ENCODE measurements at places on chromosomes 16 and 17. TPM values are rescaled to one million over a fixed set of nuclear protein-coding genes. Genes with fewer than 3 reads are reported as not detected.

DNA sequence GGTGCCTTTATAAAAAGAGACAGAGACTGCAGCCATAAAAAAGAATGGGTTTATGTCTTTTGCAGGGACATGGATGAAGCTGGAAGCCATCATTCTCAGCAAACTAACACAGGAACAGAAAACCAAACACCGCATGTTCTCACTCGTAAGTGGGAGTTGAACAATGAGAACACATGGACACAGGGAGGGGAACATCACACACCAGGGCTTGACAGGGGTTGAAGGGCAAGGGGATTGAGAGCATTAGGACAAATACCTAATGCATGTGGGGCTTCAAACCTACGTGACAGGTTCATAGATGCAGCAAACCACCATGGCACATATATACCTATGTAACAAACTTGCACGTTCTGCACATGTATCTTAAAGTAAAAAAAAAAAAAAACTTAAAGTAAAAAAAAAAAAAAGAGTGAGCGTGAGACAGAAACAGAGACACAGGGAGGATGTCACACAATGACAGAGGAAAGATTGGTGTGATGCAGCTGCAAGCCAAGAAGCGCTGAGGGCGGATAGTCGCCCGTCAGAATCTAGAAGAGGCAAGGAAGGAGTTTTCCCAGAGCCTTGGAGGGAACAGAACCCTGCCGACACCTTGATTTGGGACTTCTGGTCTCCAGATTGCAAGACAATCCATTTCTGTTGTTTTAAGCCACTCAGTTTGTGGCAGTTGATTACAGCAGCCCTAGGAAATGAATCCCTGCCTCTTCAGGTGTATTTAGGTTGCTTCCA is 27.4 kb upstream of the TNS4 start:
- no peak for DNase-seq

GRCh38 chr16:80954985-80955384 is 51.7 kb downstream of the CMC2 start:
- no peak for DNase-seq

- no peak for DNase-seq
These were observed 91.1 kb downstream of the RPA1 start for GRCh38 chr17:1920948-1921351.

ANTKMT gene
- total RNA-seq, result 18.7 TPM

DNA sequence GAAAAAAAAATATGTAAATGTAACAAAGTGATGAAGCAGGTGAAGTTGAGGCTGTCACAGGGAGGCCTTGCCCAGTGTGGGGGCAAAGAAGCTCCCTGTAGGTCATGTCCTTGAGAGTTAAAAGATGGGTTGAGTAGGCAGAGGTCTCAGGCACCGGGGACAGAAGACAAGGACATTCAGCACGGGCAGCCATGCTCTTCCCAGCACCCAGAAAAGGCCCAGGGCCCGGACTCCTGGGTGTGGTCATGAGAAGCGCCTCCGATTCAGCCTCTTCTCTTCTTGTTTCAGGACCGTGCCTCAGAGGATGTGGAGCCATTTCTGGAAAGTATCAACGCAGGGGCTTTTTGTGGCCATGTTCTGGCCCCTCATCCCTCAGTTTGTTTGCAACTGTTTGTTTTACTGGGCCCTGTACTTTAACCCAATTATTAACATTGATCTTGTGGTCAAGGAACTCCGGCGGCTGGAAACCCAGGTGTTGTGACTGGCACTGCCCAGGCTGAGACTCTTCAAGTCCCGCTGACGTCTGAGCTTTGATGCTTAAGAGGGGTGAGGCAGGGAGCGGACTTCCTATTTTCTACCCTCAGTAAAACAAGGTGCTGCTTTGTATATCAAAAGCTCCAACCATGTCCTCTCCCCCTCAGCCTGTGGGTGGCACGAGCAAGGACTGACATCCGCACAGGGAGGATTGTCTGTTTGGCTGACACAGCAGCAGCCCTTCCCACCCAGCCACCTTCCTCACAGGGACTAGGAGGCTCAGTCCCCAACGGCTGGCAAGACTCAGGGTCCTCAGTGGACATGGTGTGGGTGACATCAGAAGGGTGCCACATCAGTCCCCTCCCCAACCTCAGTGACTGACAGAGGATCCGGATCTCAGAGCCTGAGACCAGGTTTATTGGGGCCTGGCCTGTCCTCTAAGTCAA is 26.5 kb downstream of the PLA2G10 start:
- DNase-seq, result no peak

DNA sequence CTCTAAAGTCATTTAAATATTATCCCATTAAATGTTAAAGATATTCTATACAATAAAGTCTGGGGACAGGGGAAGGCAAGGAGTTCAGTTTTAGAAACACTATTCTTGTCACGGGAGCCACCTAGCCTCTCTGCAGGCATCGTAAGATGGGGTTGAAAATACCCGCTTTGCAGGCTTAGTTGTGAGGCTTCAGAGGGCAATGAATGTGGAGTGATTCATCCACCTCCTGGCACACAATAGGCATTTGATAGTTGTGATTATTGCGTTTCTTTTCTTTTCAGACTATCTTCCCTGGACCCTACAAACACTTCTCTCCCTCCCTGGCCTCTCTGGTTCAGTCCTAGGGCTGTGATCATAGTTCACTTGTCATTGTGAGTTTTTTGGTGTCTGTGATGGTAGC is 19.6 kb downstream of the GLP2R start:
- no peak for DNase-seq

- DNase-seq, result no peak
These were observed 9.9 kb downstream of the TBC1D16 start for GRCh38 chr17:80025796-80026195.

GRCh38 chr16:31404353-31405064 is 11.4 kb downstream of the ITGAD start:
- peak; percentile 76 for DNase-seq

SALL1 gene
- total RNA-seq, result not detected

GRCh38 chr17:29710891-29711418 is 88.2 kb upstream of the CORO6 start:
- DNase-seq, result no peak

DNA sequence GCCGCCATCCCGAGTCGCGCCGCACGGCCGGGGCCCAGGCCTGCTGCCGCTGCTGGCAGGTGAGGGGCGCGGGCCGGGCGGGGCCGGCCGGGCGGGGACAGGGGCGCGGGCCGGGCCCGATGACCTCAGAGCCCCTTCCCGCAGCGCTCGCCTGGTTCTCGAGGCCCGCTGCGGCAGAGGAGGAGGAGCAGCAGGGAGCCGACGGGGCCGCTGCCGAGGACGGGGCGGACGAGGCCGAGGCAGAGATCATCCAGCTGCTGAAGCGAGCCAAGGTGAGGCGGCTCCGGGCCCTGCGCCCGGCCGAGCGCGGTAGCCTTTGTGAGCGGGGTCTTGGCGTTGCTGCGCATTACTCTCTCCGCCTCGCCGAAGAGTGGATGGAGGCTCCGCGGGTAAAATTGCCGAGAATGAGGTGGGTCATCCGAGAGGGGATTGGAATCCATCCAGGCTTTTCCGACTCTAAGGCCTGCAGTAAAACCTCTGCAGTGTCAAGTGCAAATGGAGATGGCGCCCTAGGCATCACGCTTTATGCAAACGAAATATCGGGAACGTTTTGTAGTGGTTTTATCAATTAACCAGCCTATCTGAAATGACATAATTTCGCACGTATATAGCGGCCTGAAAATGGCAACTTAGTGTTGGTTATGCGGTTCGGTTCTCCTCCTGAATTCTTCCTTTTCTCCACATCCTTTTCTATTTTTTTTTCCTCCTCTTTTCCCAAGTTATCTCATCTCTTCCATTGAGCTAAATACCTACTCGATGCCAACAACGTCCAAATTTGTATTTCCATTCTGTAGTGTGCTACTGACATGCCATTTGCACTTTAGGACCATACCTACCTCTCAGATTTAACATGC is 577 bp downstream of the TTC19 start:
- DNase-seq, result peak; percentile 13

DNA sequence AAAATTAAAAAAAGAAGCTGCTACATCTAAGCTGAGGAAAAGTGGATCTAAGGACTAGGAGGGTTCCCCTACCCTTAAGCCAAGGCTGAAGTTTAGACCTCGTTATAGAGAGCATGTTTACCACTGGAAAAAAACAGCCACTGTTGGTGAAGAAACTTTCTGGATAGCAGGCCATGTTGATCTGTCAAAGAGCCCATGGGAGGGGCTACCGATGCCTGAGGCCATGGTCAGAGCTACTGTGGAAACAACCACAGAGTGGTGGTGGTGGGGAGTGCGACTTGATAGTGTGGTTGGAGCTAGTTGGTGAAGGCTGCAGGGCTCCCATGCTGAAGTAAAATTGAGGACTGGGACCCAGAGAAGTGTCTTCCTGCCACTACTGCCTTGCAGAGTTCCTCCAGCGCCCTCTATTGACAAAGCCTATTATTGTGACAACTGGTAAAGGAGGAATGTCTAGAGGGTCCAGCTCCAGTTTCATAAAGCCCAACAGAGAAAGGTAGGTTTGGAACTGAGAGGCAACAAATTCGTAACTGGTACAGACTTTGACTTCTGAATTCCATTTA is 12.7 kb upstream of the FAM20A start:
- DNase-seq, result peak; percentile 95

MAF gene
- total RNA-seq, result 10.0 TPM

OTOP2 gene
- total RNA-seq, result not detected

GRCh38 chr16:14608111-14608566 is 21.9 kb downstream of the PARN start:
- no peak for DNase-seq

- DNase-seq, result no peak
These were observed 92.6 kb downstream of the DNAH17 start for GRCh38 chr17:78484271-78485246.

- DNase-seq, result no peak
These were observed 8.6 kb upstream of the METTL9 start for GRCh38 chr16:21590796-21591195.

DNAH2 gene
- total RNA-seq, result not detected

RPUSD1 gene
- 36.9 TPM for total RNA-seq

VKORC1 gene
- total RNA-seq, result 206 TPM

DNA sequence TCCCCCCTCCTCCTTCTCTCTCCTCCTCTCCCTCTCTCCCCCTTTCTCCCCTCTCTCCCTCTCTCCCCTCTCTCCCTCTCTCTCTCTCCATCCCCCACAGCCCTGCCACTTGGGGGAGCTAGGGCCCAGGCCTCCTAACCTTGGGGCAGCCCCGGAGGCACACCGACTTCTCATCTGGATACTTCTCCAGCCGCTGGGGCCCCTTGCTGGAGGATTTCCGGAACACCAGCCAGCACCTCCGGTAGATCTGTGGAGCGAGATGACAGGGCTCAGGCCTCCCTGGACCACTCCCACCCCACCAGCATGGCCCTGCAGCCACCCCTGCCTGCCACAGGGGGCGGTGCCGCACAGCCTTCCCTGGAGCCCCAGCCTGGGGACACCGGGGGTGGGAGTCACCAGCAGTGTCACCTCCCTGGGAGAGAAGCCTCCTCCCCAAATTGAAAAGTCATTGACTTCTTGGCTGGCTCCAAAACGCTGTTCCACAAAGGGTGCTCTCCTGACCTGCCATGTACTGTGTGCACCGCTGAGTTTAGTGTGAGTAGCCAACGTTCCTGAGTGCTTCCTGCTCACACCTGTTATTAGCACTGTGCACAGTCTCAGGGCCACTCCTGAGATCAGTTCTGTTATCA is 10.5 kb downstream of the DOK4 start:
- peak; percentile 50 for DNase-seq

GRCh38 chr17:58326609-58327362 is 1.8 kb downstream of the TSPOAP1 start:
- no peak for DNase-seq

DNA sequence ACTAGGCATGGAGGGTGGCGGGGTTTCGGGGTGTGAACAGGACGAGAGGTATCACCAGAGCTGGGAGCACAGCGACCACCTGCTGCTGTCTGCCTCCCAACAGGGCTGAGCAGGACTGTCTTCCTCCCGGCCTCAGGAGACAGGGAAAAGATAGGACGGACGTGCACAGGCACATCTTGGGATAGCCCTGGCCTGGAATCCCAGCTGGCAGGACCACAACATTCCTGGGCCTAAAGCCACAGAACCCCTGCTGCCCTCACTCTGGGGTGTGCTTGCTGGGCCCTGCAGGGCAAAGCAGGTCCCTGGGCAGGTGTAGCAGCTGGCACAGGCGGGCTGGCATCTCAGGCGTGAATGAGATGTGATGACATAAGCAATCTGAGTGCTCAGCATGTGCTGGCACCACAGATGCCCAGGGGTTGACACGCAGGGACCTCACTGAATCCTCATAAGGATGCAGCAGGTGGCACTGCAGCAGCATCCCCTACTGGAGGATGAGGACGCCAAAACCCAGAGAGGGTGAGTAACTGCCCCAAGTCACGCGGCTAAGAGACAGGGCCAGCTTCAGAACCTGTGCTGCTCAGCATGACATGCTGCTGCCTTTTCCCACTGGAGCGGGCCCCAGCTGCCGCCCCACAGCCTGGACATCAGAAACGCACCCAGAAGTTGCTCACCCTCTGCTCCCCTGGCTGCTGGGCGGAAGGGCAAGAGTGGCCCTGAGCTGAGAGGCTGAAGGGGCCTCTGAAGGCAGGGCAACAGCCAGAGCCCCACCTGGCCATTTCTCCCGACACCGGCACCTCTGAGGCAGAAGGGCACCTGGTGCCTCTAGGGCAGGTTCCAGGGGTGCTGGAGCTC is 7.1 kb downstream of the CORO7 start:
- DNase-seq, result no peak

SLC13A5 gene
- total RNA-seq, result not detected

GRCh38 chr16:70151941-70152509 is 21.6 kb upstream of the CLEC18C start:
- no peak for DNase-seq

HOXB2 gene
- total RNA-seq, result not detected

ADPRM gene
- 13.4 TPM for total RNA-seq

DNA sequence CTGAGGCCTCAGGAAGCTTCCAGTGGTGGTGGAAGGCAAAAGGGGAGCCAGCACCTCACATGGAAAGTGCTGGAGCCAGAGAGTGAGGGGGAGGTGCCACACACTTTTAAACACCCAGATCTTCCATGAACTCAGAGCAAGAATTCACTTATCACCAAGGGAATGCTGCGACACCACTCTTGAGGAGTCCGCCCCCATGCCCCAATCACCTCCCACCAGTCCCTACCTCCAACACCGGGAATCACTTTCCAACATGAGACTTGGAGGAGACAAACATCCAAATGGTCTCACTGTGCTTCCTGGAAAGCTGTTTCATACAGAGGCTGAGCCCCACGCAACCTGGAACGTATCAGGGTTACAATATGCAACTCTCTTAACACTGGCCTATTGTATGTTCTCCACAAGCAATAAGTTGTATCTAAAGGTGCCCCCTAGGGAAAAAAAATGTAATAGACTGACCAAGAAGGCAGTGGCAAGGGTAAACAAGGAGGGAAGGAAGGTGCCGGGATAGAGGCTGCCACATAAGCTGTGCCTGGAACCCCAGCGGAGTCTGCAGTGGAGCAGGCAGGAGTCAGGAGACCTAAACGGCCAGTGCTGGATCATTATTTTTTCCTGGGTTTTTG is 106.7 kb upstream of the FOXF1 start:
- DNase-seq, result peak; percentile 36

BTBD17 gene
- total RNA-seq, result not detected

TSPOAP1 gene
- total RNA-seq, result not detected

CDH3 gene
- not detected for total RNA-seq

- DNase-seq, result peak; percentile 98
These were observed at the start of gene PER1 for GRCh38 chr17:8152112-8152775. TSS of gene PER1 (minus strand) at chr17:8152404. CDS start at chr17:8150706, 1,698 bp downstream.

Data from SK-MEL-5 (cell line).